ENCODE measurements at places on chromosomes 2 and 18. TPM values are rescaled to one million over a fixed set of nuclear protein-coding genes. Genes with fewer than 3 reads are reported as not detected.
A peak's percentile ranks its signal among the peaks of the same experiment; 100 is the strongest.

DNA sequence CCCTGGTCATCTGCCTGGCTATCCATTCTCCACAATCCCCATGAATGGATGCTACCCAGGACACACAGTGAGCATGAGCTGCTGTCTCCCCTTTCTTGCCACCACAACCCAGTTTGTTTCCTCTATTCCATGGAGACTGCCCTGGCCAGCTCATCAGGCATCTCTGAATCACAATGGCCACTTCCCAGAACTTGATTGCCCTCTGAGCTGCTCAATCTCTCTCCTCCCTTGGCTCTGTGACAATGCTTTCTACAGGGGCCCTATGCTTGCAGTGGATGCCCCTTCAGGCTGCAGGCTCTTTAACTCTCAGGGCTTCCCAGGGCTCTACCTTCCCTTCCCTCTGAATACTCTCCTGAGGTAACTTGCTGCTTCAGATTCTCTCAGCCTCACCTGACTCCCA, 14.4 kb upstream of the SLC4A5 start:
- H3K4me3 ChIP-seq = no peak overlapping the region
- peaks cover 40% of the 10 kb centered on the region for H3K36me3 ChIP-seq
- H3K4me1 ChIP-seq = peaks cover 10% of the 10 kb centered on the region
- no peaks in the 10 kb centered on the region for H3K27me3 ChIP-seq
- peak overlapping the region; percentile 54 for H3K27ac ChIP-seq

GRCh38 chr18:13267431-13267873, 48.9 kb downstream of the LDLRAD4 start:
- H3K36me3 ChIP-seq = no peaks in the 10 kb centered on the region
- no peak overlapping the region for H3K27ac ChIP-seq
- DNase-seq = peak; percentile 10
- no peak overlapping the region for H3K4me3 ChIP-seq
- H3K4me1 ChIP-seq = 0 out of 2 replicates have a peak, but pooled peaks cover 4% of the 10 kb centered on the region
- H3K27me3 ChIP-seq = peaks cover 54% of the 10 kb centered on the region

The GKN1 gene
- polyA plus RNA-seq = not detected

DNA sequence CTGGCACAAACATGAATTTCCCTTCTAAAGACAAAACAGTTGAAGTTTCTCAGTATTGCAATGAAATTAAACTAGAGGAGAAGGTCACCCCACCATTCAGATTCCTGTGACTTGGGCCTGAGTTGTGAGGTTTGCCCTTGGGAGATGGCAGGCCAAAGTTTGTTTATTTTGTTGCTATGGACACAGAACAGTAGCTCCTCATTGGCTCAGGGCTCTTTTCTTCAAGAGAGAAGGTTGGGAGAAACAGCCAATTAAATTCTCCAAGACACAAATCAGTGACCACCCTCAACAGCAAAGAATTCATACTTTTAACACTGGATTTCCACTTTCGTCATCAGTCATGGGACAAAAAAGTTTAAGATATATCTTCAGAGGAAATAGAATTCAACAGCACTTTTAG, at the start of gene FLACC1:
Gene FLACC1, minus strand, starts transcription at position 125 of the 400 bp plus-strand sequence. CDS start 5,941 bp downstream, outside the sequence.
- no peak within 1 kb of the TSS for H3K4me3 ChIP-seq
- H3K27ac ChIP-seq = no peak within 1 kb of the TSS
- H3K36me3 ChIP-seq = 0 out of 2 replicates have a peak, but pooled peaks cover 6% of the 10 kb centered on the region
- peak; percentile 51 for DNase-seq
- H3K4me1 ChIP-seq = peaks cover 11% of the 10 kb centered on the region

DNA sequence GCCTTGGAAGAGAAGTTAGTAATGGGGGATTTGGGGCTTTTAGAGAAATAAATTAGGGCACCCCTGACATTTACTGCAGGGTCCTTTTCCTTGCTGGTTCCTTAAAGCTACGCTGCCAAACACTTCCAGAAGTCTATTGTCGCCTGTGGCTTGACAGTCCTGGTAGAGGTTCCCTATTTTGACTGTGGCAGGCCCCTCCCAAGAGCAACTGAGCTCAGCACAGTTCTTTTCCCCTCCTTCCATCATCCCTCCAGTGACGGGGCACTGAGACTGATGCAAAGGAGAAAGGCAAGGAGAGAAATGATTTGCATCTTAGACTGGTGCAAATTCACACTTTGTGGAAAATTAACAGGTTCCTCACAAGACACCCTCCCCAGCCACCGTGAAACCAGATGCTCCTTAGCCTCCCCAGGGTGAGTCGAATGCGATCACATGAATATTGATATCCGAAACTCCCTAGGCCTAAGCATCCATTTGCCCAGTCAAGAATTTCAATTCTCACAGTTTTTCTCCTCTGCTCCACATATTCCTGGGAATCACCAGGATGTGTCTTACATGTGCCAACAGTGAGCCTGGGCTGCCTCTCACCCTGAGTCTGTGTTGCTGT, 45.4 kb downstream of the RABL2A start:
- no peaks in the 10 kb centered on the region for H3K4me1 ChIP-seq
- no peak overlapping the region for H3K4me3 ChIP-seq
- no peaks in the 10 kb centered on the region for H3K36me3 ChIP-seq
- peaks cover 13% of the 10 kb centered on the region for H3K27me3 ChIP-seq

- H3K4me3 ChIP-seq = peak overlapping the region; percentile 18
- peak; percentile 82 for DNase-seq
- peak overlapping the region; percentile 75 for H3K27ac ChIP-seq
- H3K36me3 ChIP-seq = no peaks in the 10 kb centered on the region
- no peaks in the 10 kb centered on the region for H3K27me3 ChIP-seq
- peaks cover 62% of the 10 kb centered on the region for H3K4me1 ChIP-seq
Observed at GRCh38 chr2:18991177-18992168, 366.9 kb downstream of the OSR1 start.

The PTPRM gene
- 30.9 TPM for polyA plus RNA-seq

DNA sequence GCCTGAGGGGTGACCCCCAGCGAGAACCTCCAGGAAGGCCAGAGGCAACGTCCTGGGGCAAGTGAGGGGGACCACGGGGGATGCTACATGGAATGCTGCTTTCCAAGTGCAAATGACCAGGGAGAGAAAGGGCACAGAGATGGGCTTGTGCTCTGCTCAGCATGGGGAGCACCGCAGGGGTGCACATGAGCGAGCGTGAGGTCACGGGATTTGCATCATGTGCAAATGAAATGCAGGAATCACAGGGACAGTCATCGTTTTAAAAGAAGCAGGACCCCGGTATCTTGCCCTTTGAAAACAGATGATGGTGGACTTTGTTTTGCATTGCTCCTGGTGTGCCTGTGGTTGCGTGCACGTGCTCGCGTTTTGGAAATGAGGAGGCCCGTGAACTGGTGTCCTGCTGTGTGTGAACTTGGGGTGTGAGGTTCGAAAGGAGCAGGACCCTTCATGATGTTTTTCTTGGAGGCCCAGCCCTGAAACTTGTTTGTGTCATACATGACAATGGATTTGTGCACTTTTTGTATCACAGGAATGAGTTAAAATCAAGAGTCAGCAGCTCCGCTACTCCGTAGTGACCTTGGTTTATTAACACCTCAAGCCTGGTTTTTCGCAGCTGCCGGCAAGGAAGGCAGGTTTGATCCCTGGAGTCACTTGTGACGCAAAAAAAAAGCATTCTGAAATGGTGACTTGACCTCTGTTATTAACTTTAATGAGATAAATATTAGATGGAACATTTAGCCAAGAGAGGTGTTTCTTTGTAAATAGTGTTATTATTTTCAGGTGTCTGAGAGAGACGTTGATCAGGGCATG, 234.5 kb downstream of the LDLRAD4 start:
- H3K4me3 ChIP-seq = no peak overlapping the region
- DNase-seq = no peak
- H3K27ac ChIP-seq = no peak overlapping the region
- H3K4me1 ChIP-seq = peaks cover 2% of the 10 kb centered on the region
- H3K27me3 ChIP-seq = no peaks in the 10 kb centered on the region

- H3K27ac ChIP-seq = no peak overlapping the region
- H3K36me3 ChIP-seq = no peaks in the 10 kb centered on the region
- H3K4me3 ChIP-seq = no peak overlapping the region
Observed at GRCh38 chr2:42904576-42904876, 112.1 kb upstream of the HAAO start.

GRCh38 chr2:121043827-121044222, 241.2 kb downstream of the TFCP2L1 start:
- H3K27ac ChIP-seq = no peak overlapping the region
- H3K27me3 ChIP-seq = peaks cover 15% of the 10 kb centered on the region
- no peaks in the 10 kb centered on the region for H3K36me3 ChIP-seq
- no peak overlapping the region for H3K4me3 ChIP-seq

DNA sequence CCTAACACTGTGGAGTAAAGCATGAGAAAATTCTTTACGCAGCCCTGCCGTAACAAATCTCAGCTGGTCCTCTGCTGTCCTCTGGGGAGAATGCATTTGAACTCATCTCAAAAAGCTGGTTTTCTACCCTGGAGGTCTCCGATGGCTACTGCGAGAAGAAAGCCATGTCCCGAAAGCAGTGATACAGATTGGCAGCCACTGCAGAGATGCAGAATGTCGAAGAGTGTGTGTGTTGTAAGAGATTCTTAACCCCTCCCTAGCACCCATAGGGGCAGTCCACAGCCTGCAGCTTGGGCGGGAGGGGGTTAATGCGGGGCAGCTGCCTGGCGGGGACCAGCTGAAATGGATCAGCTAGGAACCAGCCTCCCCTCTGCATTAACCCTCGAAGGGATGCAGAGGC, 235.9 kb downstream of the ZNF516 start:
- H3K36me3 ChIP-seq = no peaks in the 10 kb centered on the region
- H3K27me3 ChIP-seq = peaks cover 19% of the 10 kb centered on the region
- H3K27ac ChIP-seq = no peak overlapping the region
- 0 out of 2 replicates have a peak, but pooled peaks cover 4% of the 10 kb centered on the region for H3K4me1 ChIP-seq
- DNase-seq = no peak
- H3K4me3 ChIP-seq = no peak overlapping the region

The REEP1 gene
- 0.27 TPM for polyA plus RNA-seq

The DSG2 gene
- 0.04 TPM for polyA plus RNA-seq

The PDK1 gene
- 53.9 TPM for polyA plus RNA-seq

The SLC9A4 gene
- not detected for polyA plus RNA-seq

GRCh38 chr2:23594460-23594825, 209.5 kb downstream of the KLHL29 start:
- H3K4me3 ChIP-seq = no peak overlapping the region
- peaks cover 6% of the 10 kb centered on the region for H3K4me1 ChIP-seq
- H3K36me3 ChIP-seq = no peaks in the 10 kb centered on the region
- H3K27me3 ChIP-seq = no peaks in the 10 kb centered on the region
- no peak for DNase-seq
- H3K27ac ChIP-seq = no peak overlapping the region

The ZC3H15 gene
- polyA plus RNA-seq = 103 TPM

GRCh38 chr2:210318486-210318885, 3.5 kb upstream of the MYL1 start:
- H3K4me3 ChIP-seq = no peak overlapping the region
- no peaks in the 10 kb centered on the region for H3K4me1 ChIP-seq
- DNase-seq = no peak
- H3K27me3 ChIP-seq = no peaks in the 10 kb centered on the region
- H3K27ac ChIP-seq = no peak overlapping the region
- H3K36me3 ChIP-seq = no peaks in the 10 kb centered on the region

DNA sequence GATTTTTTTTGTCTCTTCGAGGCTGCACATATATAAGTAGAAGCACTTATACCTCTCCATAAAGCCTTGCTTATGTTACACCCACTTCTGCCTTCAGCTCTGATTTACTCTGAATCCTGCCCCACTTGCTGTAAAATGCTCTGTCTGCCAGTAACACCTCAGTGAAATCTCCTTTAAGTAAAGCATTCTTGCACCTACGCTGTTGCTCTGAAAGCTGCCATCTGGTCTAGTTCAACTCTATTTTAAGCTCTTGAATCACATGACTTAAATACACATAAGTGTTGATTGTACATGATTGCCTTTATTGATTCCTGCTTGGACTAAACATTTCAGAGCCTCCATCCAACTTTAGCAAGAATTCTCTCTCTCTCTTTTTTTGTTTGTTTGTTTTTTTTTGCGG, 609.0 kb upstream of the CELF4 start:
- no peaks in the 10 kb centered on the region for H3K36me3 ChIP-seq
- no peak for DNase-seq
- H3K4me3 ChIP-seq = no peak overlapping the region
- no peaks in the 10 kb centered on the region for H3K4me1 ChIP-seq

DNA sequence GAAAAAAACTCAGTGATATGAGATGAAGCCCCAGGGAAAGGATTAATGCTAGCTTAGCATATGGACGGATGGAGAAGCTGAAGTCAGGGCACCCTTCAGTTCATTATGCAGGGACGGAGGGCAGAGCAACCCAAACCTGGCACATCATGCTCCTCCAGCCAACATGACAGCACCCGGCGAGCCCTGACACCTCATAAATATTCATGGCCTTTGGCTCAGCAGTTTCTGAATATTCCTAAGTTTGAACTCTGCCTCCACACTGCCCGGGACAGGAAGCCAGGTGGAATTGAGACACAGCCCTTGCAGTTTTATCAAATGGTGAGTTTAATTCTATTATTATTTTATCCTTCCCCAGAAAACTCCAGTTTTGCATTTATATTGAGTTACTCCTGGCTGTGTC, 87.3 kb upstream of the SH3BP4 start:
- H3K4me1 ChIP-seq = no peaks in the 10 kb centered on the region
- H3K4me3 ChIP-seq = no peak overlapping the region
- no peak overlapping the region for H3K27ac ChIP-seq
- no peaks in the 10 kb centered on the region for H3K36me3 ChIP-seq
- DNase-seq = no peak
- no peaks in the 10 kb centered on the region for H3K27me3 ChIP-seq

- peaks cover 22% of the 10 kb centered on the region for H3K36me3 ChIP-seq
- peak; percentile 85 for DNase-seq
- H3K27ac ChIP-seq = peak overlapping the region; percentile 93
- peaks cover 29% of the 10 kb centered on the region for H3K4me1 ChIP-seq
- no peaks in the 10 kb centered on the region for H3K27me3 ChIP-seq
Observed at GRCh38 chr2:43225788-43226557, 433 bp downstream of the ZFP36L2 start.

Measured in GM23248 (cell line).